ENCODE measurements at places on chromosomes 2 and 18. TPM values are rescaled to one million over a fixed set of nuclear protein-coding genes. Genes with fewer than 3 reads are reported as not detected.

Gene L3MBTL4
- 0.23 TPM for total RNA-seq

Gene CYP1B1
- 1.8 TPM for total RNA-seq

Gene ALPP
- 4.9 TPM for total RNA-seq

Gene SLC16A14
- total RNA-seq, result 0.19 TPM

Gene CDH19
- not detected for total RNA-seq

Gene GPR17
- total RNA-seq, result not detected

Gene MATN3
- total RNA-seq, result 16.2 TPM

Gene COL4A4
- 9.5 TPM for total RNA-seq

Gene SLC38A11
- 1.6 TPM for total RNA-seq

Gene ZSWIM2
- not detected for total RNA-seq
